ENCODE measurements at places on chromosomes 3 and 15.

DNA sequence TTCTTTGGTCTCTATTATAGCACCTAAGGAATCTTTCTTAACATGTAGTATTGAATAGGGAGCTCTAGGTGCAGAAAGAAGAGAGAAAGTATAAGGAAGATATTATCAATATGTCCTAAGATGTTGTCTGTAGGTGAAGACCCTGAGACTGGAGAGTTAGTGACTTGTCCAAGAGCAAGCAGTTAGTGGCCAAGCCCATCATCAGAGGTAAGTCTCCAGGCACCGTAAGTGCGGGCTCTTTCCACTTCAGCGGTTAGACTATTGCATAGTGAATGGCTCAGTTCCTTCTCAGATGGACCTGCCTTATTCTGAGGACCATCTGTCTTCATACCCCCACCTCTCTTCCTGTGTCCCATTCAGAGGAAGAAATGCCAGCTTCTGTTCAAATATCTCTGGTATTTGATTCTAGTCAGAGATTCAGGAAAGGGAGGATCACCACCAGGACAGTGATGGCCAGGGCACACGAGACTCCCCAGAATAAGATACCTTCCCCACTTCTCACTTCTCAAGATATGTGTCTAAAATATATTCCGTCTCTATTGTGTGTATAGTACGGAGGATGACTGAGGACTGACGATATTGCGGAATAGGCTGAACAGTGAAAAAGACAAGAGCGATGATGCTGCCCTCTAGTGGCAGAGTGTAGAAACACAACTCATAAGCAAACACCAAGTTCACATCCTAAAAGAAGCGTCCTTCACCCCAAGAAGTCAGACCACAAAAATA, 19.1 kb upstream of the ADGRG7 start:
- peak; percentile 71 for DNase-seq

DNA sequence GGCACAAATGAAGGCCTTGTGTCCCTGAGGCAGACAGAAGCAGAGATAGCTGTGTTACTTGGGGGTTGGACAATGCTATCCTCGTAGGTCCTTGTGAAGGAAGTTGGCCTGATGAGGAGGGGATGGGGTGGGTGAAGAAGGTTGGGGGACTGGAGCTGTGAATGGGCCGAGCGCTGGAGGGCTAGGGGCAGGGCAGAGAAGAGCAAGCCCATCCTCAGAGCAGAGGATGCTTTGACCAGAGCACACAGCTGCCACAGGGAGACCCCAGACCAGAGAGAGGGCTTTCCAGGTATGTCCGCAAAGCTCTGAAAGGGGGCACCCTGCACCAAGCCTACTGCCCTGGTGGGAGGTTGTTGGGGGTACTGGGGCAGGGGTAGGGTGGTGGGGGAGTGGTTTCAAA, 5.7 kb upstream of the TBC1D2B start:
- DNase-seq: no peak

- DNase-seq: peak; percentile 89
Measured at GRCh38 chr3:139343895-139344856, at the start of gene MRPS22. Gene MRPS22, plus strand, starts transcription at chr3:139344020. Its CDS starts 7 bp downstream, at chr3:139344027.

- DNase-seq: no peak
Measured at GRCh38 chr3:99248913-99249312, 347.4 kb upstream of the DCBLD2 start.

- no peak for DNase-seq
Measured at GRCh38 chr3:183411216-183411922, 17.1 kb downstream of the MCF2L2 start.

- DNase-seq: no peak
Measured at GRCh38 chr3:126270145-126270811, 86.9 kb downstream of the KLF15 start.

DNA sequence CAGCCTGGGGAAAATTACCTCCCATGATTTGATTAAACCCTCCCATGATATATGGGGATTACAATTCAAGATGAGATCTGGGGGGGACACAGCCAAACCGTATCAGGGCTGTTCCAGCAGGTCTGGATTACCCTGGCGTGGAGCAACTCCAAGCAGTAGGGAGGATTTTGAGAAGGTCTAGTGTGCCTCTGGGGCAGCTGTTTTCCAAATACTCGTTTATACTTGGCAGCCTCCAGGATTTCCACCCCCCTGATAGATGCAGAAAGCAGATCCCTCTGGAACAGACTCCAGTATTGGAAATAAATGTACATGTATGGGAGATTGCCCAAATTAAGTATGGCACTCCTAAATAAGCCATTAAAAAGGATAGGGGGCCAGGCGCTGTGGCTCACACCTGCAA, 7.7 kb upstream of the IRAK2 start:
- no peak for DNase-seq

DNA sequence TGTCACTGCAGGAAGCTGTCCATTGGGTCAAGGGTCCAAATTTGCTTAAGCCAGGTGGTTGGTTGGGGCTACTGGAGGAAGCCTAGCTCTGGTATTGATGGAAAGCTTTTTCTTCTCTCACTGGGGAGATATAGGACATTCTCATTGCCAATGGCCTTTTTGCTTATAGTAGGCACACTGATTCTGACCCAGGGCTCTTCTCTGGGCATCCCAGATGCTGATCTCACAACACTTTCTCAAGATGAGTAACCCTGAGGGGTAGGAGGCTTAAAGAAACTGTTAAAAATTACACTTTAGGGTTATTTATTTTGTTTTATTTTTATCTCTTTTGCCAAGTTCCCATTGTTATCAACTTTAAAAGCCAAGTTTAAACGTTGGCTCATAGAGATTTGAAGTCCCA, 337.8 kb downstream of the LRRC3B start:
- no peak for DNase-seq

DNA sequence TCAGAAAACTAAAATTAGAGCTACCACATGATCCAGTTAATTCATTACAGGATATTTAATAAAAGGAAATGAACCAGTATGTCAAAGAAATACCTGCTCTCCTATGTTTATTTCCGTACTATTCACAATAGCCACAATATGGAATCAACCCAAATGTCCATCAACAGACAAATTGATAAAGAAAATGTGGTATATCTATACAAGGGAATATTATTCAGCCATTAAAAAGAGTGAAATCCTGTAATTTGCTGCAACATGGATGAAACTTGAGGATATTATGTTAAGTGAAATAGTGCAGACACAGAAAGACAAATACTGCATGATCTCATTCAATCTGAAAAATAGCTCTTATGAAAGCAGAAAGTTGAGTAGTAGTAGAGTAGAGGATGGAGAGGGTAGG, 33.7 kb upstream of the ALCAM start:
- no peak for DNase-seq

DNA sequence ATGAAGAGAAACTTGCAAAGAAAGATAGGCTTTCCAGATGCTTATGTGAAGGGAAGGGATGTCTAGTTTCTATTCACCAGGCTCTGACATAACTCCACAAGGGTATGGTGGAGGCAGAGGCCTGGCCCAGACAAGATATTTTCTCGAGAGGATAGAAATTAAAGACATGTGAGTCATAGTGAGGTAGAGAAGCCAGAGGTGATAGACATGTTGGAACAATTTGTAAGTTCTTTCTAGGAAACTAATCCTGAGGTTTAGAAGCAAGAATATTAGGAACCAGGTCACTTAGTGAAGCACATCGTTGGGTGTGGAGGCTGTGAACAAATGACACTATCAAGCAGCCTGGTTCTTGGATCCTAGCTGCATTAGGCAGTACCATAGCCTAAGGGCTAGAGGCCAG, 176.9 kb downstream of the BBX start:
- DNase-seq: no peak

DNA sequence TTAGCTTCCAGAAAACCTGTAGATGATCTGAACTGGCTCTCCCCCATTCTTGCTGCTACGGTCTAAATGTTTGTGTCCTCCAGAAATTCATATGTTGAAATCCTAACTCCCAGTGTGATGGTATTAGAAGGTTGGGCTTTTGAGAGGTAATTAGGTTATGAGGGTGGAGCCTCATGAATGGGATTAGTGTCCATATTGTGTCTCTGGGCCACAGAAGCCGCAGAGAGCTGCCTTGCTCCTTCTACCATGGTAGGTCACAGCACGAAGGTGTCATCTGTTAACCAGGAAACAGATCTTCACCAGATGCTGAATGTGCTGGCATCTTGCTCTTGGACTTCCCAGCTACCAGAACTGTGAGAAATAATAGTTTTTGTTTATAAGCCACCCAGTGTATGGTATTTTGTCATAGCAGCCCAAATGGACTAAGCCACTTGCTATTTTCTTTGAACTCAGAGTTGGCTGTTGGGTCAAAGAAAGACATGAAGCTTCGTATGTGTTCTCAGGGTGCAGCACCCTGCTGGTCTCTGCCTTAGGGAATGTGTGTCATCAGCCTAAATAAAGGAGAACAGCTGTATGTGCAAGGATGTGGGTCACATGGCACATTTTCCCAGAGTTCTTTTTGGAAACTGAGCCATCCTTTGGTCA, 317.5 kb upstream of the SLCO3A1 start:
- DNase-seq: no peak

GRCh38 chr3:48727511-48727910, 10.5 kb upstream of the IP6K2 start:
- no peak for DNase-seq

DNA sequence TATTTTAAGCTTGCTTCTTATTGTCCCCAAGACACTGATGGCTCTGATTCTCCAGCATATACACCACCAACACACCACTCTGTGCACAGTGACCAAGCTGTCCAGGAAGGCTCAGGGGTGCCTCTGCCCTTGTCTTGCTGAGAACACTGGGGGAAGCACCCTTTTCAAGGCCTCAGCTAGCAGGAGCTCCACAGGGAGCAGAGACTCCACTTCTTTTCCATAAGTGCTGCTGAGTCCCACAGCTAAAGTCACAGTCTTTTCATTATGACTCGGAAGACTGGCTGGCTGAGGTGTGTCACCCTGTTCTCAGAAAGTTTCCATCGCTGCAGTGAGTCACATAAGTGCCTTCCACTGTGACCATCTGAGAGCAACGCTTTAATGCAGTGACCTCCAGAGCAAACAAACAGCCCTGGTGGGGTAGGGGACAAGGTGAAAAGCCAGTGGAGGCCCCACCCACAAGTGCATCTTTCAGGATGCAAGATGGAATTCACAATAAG, 226.9 kb upstream of the CHRNA7 start:
- no peak for DNase-seq

DNA sequence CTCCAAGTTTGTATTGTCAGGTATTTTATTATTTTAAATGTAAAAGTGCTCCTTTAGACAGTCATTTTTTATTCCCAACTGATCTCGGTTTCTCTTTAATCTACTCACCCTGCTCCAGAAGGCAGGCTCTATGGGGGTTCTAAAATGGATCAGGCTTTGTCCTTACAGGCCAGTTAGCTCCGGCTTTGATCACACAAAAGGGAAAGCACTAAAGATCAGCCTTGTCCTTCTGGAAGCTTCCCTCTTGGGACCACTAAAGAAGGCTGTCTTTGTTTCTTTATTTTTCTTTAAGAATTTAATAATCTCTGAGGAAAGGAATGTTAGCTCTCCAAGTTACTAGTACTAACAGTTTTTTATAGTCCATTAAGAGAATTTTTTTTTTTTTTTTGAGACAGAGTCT, 560.5 kb upstream of the ZNF717 start:
- DNase-seq: no peak

GRCh38 chr15:70967646-70968045, 75.0 kb downstream of the LRRC49 start:
- DNase-seq: no peak

- no peak for DNase-seq
Measured at GRCh38 chr15:25092661-25093060, 137.9 kb downstream of the SNRPN start.

- no peak for DNase-seq
Measured at GRCh38 chr3:58001979-58002378, 6.2 kb upstream of the FLNB start.

- DNase-seq: peak; percentile 33
Measured at GRCh38 chr15:92693691-92694331, 38.2 kb upstream of the FAM174B start.

DNA sequence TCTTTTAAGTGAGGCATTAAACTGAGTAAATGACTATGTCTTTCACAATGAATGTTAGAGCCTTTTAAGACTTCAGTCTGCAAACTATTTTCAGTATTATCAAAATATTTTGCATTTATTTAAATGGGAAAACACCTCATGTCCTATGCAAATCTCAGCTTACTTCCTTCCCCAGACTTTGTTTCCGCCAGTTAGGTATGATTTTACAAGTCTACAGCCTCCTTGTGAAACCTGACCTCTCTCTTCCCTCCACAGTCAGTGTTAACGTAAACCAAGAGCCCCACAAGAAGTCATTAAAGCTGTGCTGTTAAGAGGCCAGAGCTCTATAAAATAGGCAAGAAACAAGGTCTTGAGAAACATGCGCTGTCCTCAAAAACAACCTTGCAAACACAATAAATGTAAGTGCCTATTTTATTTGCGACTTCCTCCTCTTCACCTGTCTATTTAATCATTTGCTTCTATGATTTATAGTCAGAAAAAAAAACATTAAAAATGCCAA, 48.3 kb downstream of the PRTG start:
- no peak for DNase-seq

GRCh38 chr3:149296972-149297371, 36.5 kb downstream of the TM4SF18 start:
- no peak for DNase-seq

DNA sequence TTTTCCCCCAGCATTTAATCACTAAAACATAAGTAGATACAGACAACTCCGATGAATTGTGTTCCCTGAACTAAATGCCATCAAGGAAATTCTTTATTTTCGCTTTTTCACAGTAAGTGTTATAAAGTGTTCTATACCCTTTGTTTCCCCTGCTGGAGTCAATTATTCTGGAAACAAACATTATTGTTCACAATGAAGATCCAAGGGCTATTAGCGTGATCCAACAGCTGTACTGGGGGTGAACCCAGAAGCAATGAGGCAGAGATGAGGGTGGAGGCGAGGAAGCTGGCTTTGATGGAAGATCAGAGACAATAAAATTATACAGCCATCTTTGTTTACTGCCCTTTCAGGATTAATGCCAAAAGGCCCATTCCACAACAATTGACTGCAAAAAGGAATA, 250.3 kb upstream of the IGF1R start:
- DNase-seq: no peak

DNA sequence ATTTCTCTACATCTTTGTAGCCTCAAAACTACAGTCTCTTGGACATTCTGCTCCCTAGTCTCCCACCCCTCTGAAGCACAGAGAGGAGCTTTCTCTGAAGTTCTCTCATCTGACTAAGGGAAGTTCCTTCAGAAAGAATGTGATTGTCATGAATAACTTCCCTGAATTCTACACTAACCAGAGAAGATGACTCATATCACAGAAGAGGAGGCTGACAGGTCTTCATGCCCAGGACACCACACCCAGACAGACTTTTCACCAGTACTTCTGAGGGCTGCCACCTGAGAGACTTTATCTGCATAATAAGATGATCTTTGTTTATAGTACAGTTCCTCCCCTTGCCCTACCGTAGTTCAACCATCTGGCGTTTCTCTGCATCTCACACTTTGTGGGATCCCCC, 52.8 kb downstream of the CDIN1 start:
- peak; percentile 36 for DNase-seq

All from ACHN (cell line).